ENCODE measurements at places on chromosomes 12 and 14.

- DNase-seq: no peak
Measured at GRCh38 chr12:46265102-46265501, 3.7 kb downstream of the SLC38A1 start.

DNA sequence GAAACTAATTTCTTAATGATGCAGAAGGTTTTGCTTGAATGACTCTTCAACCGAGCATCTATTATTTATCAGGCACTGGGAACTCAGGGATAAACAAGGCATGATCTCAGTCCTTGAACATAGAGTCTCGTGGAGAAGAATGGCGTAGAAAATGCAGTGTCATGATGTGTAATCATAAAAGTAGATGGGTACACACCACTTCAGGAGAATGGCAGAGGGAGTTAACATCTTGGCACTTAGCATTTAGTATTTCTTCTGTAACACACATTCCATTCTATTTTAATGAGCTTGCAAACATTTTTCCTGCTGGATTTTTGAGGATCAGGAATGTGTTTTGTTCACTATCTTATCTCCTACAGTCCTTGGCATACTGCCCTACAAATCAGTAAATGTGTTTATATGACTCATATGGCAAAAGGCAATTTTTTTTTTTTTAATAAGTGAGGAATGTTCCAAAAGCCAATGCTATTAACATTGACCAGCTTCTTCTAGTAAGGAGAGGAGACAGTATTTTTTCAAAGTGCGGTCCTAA lies 3.8 kb downstream of the TXNRD1 start:
- DNase-seq: no peak

DNA sequence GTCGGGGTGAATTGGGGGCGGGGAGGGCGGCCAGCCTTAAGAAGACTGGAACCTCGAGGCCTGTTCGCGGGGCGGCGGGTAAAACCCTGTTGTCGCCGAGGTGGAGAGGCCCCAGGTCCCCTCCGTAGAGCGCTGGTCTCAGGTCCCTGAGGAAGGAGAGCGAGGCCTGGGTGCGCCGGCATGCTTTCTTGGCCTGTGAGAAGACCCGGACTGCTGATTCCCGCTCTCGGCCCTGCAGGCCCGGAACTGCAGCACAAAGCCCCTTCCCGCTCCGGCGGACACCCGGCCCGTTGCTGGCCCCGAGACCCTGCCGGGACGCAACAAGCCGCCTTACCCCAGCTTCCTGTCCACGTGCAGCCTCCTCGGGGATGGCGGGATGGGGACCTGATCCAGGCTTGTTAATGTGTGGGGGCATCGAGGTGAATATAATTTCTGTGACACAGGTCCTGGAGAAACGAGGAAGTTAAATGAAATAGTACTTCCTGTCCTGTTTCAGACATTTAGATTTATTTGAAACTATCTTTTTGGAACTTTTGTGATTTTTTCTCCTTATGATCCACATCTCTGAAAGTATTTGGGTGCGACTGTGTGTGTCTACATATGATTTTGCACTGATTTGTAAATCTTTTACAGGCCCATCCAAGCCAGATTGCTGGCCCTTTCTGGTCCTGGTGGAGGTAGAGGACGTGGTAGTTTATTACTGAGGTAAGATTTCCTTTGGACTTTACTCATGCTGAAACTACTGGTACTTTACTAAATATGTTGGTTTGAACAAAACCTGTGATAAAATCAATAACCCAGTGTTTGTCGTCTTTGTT lies 600 bp downstream of the PNN start:
- no peak for DNase-seq

DNA sequence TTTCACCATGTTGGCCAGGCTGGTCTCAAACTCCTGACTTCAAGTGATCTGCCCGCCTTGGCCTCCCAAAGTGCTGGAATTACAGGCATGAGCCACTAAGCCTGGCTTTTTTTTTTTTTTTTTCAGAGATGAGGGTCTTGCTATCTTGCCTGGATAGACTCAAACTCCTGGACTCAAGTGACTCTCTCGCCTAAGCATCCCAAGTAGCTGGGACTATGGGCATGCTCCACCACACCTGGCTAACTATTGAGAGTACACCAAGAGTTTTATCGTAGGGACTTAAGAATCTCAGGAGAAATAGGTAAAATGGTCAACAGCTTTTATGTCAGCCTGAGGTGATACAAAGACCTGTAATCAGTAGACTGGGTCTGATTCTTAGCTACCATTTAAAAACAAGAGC lies 31.2 kb upstream of the SIX1 start:
- no peak for DNase-seq

DNA sequence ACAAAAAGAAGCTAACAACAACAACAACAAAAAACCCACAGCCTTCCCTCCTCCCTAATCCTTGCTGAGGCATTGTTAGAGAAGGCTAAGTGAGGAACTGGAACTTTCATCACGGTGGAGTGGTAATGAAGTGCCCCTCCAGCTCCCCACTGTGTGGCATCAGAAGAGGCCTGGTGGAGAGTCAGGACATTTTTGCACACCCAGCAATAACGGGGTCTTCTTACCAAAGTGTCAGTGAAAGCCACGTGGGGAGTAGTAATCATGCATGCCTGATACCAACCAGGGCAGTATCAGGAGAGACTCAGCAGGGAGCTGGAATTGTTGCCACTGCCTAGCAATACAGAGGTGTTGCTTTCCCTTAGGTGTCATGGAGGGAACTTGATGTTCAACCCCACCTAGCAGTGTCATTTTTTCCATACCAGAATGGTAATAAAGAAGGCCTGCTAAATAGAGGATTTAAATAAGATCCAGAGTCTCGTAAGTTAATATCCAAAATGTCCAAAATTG lies 299.7 kb upstream of the RGS6 start:
- DNase-seq: no peak

GRCh38 chr14:89669193-89669592 lies 252.2 kb upstream of the FOXN3 start:
- peak; percentile 23 for DNase-seq

- no peak for DNase-seq
Measured at GRCh38 chr12:98174428-98174809, 341.0 kb upstream of the TMPO start.

DNA sequence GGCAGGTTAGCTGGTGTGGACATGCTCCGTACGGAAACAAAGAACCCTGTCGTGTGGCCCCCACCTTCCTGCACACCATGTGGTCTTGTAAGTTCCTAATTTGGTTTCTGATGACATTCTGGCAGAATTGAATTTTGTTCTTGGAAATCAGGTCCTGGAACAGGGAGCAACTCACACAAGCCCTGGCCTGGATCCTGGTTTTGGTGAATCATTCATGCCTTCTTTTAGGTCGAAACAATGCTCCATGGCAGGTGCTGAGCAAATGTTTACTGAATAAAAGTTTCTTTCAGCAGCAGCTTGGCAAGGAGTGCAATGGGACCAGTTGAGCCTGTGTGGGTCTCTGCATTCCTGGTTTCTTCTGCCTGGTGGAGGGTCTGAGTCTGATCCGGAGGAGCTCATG lies 978.4 kb downstream of the BCL11B start:
- no peak for DNase-seq

GRCh38 chr14:79587875-79588274 lies 623.4 kb downstream of the DIO2 start:
- no peak for DNase-seq

Data from head of caudate nucleus (tissue), 42 donors.